ENCODE measurements at places on chromosomes 7 and 10.

- no peak for DNase-seq
These were observed 56.7 kb downstream of the COL17A1 start for GRCh38 chr10:104028823-104029520.

DNA sequence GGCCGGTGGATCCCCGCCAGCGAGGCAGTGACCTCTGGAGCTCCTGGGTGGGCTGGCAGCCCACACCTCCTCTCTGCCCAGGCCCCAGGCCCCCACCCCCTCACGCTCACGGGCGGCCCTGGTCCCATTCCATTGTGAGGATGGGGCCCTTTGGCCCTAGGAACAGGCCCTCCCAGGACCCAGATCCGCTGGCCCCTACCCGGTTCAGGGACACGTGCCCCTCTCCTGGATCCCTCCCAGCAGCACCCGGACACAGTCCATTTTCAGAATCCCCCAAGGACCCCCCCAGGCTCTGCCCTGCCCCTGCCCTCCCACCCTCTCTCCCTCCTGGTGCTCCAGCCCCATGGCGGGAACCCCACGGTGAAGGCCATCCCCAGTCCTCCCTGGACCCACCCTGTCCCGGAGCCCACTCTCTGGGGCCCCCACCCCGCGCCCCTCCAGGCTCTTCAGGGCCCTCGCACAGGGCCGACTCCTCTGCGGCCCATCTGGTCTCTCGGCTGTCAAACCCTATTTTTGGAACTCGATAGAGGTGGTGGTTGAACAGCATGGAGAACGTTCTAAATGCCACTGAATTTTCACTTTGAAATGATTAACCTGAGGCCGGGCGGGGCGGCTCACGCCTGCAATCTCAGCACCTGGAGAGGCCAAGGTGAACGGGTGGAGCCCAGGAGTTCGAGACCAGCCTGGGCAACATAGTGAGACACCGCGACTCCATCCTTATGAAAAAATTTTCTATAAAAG, 8.1 kb downstream of the ADAP1 start:
- DNase-seq, result no peak

DNA sequence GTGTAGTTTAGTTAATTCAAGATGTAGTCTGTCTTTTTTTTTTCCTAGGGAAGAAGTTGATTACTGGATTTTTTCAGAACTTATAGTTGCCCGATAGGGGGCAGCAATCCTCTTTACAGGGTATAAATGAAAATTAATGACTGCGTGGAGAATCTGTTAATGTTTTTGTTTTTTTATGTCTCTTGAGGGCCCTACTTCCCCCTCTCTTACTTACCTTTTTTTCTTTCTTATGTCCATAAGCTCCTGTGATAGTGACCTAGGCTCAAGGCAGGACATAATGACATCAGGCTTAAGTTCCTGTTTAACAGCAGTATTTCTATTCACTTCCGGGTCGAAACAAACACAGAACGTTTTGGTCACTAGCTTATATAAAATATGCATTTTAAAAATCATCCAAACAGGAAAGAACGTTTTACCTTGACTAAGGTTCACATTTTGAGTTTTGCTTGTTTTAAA, 18.8 kb downstream of the CDC123 start:
- DNase-seq, result peak; percentile 69

GRCh38 chr7:116139807-116140206, 70.5 kb upstream of the TES start:
- no peak for DNase-seq

- peak; percentile 55 for DNase-seq
These were observed 276.9 kb downstream of the ZMYND11 start for GRCh38 chr10:412109-412508.

GRCh38 chr7:30738026-30738915, 13.7 kb upstream of the INMT start:
- DNase-seq, result no peak

DNA sequence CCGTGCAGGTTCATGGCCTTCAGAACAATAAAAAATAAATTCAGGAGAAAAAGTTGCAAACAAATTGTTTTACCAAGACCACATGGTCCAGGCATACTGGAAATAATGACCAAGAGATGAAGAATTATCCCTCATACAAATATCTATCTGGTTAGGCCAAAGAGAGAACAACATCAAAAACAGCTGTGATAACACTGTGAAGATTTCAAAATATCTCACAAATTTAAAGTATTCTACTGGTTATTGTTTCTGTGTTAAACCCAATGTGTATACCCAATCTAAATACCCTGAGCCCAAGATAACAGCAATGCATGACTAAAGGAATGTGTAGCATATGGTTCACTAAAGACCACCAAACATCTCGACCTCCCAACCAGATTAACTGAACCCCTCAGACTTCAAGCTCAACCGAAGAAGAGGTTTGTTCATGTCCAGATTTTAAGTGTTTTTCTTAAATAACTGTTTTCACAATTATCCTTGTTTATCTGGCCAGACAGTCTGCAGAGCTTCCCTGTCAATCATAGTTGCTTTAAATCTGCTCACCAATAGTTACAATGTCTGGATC, 10.9 kb downstream of the OR9A2 start:
- peak; percentile 75 for DNase-seq

- DNase-seq, result no peak
These were observed 18.4 kb downstream of the PPP1R17 start for GRCh38 chr7:31705377-31705776.

DNA sequence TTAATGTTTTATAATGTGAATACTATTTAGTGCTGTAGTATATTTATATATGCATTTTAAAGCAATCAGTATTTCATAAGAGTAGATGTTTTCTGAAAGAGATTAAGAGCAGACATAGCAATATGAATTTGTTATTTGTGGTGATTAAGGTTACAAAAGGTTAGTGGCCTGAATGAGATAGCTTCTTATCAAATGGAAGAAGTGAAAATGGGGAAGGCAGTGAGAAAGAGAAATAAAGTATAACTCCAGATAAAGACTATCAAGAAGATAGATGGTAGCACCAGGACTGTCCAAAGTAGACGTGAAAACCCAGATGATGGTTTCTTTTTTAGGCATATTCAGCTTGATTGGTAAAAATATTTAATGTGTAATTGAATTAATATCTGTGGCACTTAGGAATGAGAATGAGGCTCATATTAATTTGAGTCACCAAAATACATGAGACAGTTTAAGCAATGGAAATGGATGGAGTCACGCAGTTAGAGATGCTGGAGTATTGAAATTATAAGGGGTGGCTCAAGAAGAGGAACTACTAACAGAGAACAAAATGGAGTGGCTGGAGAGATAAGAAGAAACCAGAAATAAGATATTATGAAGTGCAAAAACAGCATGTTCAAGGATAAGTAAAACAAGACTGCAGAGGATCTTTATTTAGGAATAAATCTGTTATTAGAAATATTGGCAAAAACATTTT, 288.0 kb upstream of the SEMA3C start:
- no peak for DNase-seq

DNA sequence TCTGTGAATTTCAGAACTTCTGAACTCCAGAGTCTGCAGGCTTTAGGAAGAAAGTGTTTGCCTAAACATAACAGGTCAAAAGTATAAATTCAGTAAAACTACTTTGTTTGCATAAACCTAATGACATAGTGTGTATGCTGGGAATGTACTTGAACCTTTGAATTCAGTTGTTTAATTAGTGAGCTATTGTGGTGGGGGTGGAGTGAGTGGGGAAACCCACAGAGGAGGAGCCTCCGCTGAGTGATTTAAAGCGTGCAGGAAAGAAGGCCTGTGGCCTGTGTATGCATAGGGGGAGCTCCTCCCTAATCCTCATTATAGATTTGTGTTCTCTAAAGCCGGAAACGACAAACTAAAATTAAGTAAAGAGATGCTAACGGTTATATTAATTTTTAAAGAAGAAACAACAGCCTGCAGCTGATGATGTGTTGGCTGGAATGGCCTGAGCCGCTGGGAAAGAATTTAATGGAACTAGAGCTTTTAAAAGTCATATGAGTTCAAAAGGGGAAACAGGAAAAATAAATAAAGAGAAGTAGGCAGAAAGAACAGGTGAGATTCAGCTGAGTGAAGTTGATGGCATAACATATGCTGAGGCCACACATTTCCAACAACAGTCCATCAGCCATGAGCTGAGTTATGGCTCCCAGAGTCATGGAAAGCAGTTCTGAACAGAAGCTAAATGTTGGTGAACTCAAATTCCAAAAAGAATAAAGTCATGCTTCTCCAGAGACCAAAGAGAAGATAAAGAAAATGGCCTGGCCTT, 595.0 kb downstream of the GRM8 start:
- no peak for DNase-seq

DNA sequence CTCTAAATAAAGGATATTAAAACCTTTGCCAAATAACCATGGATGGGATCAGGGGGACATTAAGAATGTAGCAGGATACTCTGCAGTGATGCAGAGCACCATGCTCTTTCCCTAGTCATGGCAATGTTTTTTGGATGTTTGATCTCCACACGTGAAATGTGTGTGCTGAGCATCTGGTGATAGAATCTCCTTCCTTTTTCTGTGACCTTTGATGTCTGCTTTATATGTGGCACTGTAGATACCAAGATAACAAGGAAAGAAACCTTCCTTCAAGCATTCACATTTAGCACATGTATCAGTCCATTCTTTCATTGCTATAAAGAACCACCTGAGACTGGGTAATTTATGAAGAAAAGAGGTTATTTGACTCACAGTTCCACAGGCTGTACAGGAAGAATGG, 87.7 kb upstream of the CYP2C9 start:
- DNase-seq, result no peak

GRCh38 chr10:129771024-129771423, 193.1 kb downstream of the EBF3 start:
- no peak for DNase-seq

DNA sequence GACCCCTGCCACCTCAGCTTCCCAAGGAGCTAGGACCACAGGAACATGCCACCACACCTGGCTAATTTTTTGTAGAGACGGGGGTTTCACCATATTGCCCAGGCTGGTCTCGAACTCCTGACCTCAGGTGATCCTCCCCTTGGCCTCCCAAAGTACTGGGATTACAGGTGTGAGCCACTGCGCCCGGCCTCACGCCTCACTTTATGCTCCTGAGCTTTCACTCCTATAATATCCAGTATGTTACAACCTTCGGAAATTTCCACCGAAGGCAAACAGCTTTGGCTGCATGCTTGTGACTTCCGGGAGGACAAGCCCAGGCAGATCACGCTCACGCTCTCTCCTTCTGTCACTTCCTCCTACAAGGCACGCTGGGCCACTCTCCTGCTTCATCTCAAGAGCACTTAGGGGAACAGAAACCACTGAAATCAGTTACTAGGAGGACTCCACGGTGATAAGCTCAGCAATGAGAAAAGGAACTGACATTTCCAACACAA, 4.4 kb upstream of the MAD1L1 start:
- no peak for DNase-seq

GRCh38 chr10:73889014-73889413, 14.7 kb upstream of the CAMK2G start:
- DNase-seq, result peak; percentile 81

GRCh38 chr7:3605222-3605621, 304.2 kb downstream of the SDK1 start:
- no peak for DNase-seq

DNA sequence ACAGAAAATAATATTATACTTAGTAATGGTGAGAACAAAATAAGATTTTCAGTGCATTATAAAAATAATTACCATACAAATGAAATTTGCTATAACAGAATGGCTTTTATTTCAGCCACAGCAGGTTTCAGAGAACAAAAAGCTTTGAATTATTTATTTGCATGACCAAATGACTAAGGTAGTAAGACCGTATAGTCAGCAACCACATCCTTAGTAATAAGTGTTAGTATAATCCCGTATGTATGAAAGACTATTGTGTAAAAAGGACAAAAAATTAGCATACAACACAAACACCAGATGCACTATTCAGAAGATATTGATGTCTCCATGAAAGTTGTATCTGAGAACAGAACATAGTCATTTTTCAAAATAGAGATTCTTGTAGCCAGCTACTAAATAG, 12.2 kb downstream of the PDZD8 start:
- peak; percentile 81 for DNase-seq

DNA sequence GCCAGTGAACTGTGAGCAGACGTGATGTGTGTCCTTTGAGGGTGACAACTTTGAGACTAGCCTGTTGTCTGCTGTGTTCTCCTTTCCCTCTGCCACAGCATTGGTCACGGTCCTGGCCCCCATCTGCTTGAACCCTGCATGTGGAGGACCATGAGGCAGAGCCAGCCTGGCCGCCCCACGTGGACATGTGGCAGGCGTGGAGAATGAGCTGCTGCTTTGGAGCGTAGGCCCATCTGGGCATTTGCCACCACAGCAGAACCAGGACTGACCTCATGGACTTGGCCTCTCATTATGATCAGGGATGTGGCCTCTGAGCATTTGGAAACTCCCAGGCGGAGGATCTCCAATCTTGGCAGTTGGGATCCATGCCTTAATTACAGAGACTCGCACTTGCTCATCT, 448.5 kb downstream of the TCERG1L start:
- no peak for DNase-seq

DNA sequence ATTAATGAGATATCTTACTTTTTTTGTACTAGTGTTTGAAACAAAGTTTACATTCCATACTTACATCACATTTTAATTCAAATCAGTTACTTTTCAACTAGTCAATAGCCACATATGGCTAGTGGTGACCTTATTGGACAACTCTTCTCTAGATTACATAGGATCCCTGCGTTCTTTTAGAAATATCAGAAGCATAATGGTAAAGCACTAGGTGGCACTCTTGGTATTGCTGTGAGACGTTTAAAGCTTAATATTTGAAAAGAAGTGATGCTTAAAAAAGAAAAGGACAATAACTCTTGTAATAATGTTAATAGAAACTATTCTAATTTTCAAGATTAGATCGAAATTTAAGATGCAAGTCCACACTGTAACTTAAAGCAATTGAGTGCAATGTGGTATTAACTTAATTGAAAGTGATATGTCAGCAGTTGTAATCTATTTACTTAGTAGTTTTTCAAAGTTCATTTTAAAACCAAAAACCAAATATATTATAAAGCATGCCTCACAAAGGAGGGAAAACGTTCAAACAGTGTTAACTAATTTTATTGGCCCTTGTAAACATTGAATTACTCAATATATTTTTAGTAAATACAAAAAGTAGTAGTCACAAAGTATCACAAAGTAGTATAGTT, 339.1 kb downstream of the ATRNL1 start:
- peak; percentile 7 for DNase-seq

DNA sequence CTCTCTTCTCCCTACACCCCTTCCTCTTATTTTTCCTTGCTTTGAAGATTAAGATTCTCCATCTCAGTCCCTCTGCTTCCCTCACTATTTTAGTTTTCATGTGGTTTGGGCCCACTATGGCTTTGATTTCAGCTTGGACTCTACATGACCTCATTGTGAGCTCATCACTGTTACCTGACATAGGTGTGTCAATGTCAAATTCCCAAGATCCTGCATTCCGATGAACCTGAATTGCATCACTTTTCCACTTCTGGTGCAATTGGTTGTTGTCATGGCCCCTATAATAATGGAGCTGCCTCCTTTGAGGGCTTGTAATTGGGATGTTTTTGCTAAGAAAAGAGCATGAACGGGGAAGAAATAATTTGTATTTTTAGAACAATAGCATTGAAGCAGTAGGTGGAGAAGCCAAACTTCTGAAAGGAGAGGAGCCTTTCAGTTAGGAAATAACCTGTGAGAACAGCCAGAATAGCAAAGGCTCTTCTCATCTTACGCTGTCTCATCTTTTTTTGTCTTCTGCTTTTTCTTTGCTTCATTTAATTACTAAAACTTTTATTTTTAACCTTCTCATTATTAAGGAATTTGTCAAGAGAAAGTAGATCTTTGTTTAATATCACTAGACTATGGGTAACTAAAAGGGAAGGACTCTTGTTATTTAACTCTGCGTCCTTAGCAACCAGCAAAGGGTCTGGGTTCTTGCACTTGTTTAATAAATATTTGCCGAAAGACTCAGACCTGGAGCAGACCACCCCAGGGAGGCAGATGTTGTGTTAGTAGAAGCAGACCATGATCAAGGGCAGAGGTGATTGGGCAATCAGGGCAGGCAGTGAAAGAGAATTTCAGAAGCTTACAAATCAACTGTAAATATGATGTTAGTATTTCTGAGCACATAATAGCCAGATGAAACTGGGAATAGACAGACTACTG, 95.4 kb downstream of the TES start:
- peak; percentile 39 for DNase-seq
